AG09319 (cell line): ENCODE measurements at places on chromosomes 7 and 10.

DNA sequence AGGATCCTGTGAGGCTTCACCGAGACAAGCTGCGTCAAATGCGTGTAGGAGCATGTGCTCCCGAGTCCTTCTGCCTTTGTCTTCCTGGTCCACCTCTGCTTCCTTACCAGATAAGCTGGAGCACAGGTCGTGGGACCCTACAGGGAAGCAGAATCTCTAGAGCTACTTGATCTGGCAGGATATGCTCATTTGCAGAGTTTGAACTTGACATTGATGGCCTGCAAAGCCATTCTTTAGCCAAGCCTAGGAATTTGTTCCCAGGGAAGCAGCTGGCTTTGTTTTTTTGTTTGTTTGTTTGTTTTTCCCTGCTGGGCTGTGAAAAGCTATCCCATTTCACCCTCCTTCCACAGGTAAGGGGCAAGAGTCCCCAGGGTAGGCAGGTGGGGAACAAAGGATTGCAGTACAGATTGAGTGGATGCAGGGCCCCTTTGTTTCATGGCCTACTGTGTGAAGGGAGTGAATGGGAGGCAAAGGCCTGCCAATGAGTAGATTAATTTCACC lies 200.0 kb upstream of the BMPER start:
- DNase-seq: no peak

GRCh38 chr7:28018020-28018419 lies 162.6 kb downstream of the JAZF1 start:
- no peak for DNase-seq

- DNase-seq: no peak
Measured at GRCh38 chr7:116779216-116779615, 83.2 kb upstream of the CAPZA2 start.

DNA sequence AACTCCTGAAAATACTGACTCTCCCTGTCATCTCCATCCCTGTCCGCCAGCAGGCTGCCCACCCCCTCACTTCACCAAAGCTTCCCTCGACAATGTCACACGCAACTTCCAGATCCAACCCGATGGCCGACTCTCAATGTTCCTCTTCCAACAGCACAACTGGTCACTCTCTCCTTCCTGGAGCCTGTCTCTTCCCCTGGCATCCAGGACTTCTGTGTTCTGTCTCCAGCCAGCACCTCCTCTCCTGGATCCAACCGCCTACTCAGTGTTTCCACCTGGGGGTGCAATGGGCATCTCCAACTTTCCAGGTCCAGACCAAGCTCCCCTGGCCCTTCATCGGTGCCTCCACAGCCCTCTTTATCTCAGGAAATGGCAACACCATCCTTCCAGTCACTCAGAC lies 8.6 kb downstream of the CPA5 start:
- DNase-seq: no peak

- DNase-seq: peak; percentile 80
Measured at GRCh38 chr10:74011770-74012169, 13.9 kb downstream of the VCL start.

DNA sequence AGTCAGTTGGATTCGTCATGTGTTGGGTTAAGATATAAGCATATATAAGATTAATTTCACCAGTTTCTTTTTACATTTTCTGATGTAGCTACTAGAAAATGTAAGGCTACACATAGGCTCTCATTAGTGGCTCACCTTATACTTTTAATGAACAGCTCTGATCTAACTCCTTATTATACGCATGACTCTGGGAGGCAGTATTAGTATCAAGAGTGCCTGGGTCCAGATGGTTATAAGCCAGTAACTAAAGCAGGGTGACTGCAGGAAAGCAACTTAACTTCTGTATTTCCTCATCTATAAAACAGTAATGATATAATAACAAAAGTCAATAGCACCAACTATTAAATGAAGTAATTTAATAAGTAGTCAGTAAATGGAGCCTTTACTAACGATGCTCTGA lies 1.4 kb upstream of the ELMO1 start:
- no peak for DNase-seq

- no peak for DNase-seq
Measured at GRCh38 chr10:69673521-69673920, 43.5 kb downstream of the FAM241B start.

DNA sequence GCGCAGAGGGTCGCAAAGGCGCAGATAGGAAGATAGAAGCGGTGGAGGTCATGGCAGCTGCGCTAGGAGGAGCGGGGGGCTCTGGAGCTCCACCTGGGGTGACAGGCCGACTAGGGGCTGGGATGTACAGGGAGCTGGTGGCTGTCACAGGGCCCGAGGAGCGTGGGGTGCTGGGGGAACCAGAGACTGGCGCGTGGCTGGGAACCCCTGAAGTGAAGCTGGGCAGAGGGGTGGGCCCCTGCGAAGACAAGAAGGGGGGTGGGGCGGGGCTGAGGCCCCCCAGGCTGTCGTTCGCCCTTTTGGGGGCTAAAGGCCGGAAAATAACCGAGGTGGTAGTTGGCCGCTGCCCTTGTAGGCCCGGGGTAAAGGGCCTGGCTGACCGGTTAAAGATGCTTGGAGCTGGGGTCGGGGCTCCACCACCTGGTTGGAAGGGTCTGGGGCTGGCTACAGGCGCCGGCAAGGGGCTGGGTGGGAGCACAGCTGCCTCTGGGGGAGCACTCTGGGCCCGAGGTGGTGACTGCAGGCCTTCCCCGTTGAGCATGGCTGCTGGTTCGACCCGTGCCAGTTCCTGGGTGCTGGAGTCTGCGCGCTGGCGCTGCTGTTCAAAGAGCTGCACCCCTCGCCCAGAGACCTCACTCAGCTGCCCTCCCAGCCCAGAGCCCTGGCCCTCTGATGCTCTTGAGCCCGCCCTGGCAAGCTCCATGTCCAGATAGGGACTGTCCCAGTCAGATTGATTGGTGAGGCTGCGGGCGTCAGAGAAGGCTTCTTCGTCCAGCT lies 6.8 kb upstream of the MYOZ1 start:
- no peak for DNase-seq

DNA sequence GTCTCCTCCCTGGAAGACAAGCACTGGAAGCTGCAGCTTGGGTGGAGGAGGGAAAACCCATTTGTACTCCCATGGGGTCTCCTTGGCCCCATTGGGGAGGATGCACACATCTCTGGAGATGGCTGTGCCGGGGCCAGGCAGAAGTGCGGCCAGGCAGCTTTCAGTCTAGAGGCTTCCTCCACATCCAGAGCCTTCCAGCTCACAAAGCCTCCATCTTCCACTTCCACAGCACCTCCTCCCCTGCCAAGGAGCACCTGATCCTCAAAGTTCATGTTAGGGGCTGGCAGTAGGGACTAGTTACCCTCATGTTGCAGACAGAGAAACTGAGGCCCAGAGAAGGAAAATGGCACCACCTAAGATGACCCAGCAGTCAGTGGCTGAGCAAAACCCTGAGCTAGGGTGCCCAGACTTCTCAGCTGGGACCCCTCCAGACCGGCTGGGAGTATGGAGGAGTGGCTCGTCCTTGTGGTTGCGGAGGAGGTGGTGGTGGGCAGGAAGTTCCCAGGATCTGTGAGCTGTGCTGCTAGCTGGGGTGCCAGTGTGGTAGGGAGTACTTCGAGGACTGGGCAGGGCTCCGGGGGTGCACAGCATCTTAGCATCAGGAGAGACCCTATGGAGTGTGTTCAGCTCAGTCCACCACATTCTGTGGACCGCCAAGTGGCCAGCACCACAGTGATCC lies 44.2 kb downstream of the ADCYAP1R1 start:
- DNase-seq: no peak

GRCh38 chr7:67432536-67433234 lies 436.1 kb downstream of the TYW1 start:
- DNase-seq: no peak

- no peak for DNase-seq
Measured at GRCh38 chr10:14008740-14009080, 322.0 kb downstream of the FRMD4A start.

GRCh38 chr10:21935439-21936023 lies 68.0 kb downstream of the DNAJC1 start:
- no peak for DNase-seq

DNA sequence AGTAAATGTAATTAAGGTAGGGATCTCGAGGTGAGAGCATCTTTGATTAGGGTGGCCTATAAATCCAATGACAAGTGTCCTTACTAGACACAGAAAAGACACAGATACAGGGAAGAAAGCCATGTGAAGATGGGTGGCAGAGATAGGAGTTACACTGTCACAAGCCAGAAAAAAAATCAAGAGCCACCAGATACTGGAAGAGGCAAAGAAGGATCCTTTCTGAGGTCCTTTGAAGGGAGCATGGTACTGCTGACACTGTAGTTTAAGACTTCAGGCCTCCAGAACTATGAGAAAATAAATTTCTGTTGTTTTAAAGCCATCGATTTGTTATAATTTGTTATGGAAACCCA lies 56.6 kb downstream of the MKLN1 start:
- no peak for DNase-seq

- DNase-seq: no peak
Measured at GRCh38 chr10:125024497-125025234, 82.7 kb downstream of the ZRANB1 start.

DNA sequence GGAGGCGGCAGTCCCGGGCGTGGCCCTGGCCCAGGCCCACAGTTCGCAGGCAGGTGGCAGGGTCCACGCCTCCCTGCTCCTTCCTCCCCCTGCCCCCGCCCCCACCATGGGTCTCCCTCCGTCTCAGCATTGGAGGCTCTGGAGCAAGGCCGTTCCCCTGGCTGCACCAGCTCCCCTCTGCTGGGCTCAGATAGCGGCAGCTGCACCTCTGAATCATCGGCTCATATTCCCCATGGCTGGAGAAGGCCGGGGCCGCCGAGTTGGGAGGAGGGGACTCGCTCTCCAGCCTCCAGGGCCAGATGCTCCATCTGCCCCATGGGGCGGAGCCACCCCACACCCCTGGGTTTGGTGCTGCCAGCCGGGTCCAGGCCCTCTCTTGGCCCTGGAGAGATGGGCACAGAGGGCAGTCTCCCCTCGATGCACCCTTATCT lies 145.0 kb downstream of the ELFN1 start:
- DNase-seq: no peak

DNA sequence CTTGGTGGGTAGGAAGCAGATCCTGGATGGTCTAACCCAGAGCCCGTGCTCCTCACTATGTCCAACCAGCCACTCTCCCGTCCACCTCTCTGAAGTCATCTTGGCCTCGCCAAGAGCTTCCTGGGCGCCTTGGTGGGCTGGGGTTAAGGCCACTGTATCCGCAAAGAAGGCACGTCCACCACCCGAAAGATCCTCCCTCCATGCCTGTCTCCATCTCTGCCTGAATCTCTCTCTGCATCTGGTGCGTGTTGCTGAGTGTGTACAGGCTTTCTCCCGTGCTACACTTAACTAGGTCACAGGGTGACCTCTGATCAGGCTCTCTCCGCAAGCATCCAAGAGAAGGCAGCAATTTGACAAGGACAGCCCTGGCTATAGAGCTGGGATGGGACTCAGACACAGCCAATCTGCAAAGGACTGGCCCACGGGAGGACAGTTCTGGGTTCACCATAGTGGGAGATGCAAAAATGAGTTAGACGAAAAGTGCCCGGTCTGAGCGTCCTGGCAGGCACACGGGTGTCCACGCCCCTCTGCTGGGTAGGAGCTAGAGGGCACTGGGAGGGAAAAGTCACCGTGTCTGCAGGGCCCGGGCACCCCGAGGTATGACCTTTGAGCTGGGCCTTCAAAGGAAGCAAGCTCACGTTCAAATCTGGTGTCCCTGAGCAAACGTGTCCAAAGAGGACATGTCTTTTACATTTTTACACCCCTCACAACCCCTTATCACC lies 9.4 kb upstream of the RFC2 start:
- DNase-seq: no peak

DNA sequence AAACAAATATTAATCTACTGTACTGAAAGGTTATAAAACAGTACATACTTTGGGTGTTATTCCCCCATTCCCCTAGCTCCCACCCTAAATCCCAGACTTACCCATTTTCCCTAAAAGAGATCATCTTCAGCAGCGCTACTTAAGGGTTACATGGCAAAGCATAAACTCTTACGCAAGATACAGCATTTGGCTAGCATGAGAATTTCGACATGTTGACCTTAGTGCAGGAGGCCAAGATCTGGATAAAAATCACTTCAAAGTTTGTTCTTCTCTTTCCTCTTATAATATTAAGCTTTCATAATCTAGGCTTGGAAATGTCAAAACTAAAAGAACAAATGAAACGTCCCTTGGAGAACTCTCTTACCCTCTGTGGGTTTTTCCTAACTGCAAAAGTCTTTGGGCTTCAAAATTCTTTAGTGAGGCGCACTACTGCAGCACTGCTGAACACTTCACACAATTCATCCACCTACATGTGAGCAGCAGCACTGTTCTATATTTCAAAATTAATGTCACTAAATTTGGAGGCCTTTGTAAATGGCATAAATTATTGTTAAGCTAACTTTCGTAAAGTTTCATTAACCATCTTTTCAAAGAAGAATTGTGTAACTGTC lies 59.5 kb upstream of the PDLIM1 start:
- DNase-seq: peak; percentile 59

DNA sequence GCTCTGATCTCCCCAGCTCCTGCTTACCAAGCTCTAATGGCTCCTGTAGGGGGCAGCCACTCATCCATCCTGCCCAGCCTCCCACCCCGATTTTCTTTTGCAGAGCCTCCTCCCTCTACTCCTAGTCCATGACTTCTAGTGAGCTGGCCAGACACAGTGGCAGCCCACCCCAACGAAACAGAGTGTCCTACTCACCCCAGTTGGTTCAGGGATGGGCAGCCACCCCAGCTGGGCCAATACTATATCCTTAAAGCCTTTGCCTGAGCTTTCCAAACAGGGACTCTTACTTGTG lies 77.1 kb downstream of the GRID1 start:
- DNase-seq: no peak

DNA sequence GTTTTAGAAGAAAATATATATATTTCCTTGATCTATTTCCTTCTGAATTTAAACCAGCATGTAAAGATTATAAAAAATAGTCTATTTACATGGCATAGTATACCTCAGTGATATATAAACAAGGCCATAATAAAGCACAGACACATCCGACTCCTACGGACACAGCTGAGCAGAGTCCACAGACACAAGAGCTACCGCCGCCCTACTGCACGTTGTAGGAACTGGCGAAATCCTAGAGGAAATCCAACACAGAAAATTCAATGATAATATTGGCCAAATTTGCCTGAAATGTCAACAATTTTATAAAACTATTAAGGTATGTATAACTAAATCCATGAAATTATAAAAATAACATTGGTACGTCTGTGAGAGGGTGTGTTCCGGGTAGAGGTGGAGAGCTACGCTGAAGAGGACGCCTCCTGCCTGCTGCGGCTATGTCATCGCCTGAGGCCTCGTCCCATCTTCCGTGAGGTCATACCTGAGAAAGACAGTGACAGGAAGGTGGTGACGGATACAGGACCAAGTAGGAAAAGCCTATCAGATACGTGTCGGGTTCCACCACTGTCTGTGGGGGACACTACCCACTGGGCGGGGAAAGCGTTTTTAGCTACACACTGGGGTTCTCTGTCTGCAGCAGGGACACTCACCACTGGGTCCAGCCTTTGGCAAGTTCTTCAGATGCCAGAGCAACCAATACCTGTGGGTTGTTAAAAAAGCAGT lies 29.3 kb upstream of the NCAPG2 start:
- no peak for DNase-seq

GRCh38 chr10:50533296-50533695 lies 90.5 kb downstream of the SGMS1 start:
- no peak for DNase-seq

DNA sequence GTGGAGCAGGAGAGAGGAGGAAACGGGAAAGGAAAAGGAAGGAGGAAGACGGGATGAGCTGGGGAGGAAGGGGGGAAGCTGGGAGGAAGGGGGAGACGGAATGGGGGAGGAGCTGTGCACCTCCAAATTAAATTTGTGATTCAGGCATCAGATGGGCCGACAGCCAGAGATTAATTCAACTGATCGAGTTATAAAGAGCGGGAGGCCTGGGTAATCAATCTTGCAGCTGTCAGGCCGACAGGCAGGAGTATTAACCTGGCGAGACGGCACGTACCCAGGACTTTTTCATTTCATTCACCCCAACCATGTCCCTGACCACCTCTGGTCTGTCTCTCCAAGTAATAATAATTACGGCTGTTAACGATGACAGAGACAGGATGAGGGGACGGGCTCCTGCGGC lies 26.2 kb downstream of the KAZALD1 start:
- no peak for DNase-seq
